ENCODE measurements at places on chromosomes 1 and 21.

GRCh38 chr1:185646202-185646683 lies 87.9 kb upstream of the HMCN1 start:
- peak; percentile 97 for DNase-seq

DNA sequence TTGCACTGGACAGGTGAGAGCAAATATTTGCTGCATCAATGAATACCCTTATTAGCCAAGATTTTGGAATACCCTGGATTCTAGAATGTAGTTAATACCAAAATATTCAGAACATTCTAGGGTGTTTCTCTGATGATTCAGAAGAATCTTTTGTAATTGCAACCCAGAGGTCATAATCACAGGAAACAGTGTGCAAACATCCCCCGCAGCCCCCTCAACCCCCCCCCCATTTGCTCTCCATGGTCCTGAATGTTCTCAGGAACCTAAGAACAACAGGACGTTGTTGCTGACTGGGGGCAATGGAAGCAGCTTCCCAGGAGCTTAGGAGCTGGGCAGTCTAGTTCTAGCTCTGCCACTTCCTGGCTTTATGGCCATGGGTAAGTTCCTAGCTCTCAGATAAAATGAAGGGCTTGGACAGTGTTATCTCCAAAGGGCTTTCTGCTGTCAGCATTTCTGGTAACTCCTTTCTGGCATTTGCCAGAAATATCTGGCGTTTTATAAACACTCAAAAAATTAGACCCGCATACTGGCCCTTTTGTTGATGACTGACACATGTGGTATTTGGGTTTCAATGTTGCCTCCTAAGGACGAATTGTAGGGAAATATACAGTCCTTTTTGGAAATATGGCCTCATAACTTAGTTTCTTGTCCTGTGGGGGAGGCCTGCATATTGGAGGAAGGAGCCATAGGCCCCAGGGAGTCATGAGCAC lies 178.6 kb downstream of the RRAGC start:
- DNase-seq: no peak

DNA sequence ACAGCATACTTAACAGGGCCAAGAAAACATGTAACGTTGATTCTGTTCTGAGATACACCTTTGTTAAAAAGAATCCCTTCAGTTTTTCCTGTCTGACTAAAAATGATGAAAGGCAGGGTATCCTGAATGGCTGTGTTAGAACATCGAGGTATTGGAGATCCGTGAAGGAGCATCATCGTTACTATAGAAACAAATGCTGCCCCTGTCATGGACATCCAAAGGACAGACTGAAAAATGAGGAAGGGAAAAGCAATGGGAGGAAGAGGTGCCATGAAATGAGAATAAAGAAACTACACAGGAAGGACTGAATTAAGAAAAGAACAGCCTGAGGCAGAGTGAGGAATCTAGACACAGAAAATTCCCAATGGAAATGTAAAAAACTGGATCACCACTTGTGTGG lies 257.9 kb downstream of the PDE4B start:
- no peak for DNase-seq

GRCh38 chr1:107123741-107124140 lies 17.1 kb upstream of the NTNG1 start:
- no peak for DNase-seq

- DNase-seq: no peak
Measured at GRCh38 chr1:39949891-39950290, 5.1 kb upstream of the MFSD2A start.

DNA sequence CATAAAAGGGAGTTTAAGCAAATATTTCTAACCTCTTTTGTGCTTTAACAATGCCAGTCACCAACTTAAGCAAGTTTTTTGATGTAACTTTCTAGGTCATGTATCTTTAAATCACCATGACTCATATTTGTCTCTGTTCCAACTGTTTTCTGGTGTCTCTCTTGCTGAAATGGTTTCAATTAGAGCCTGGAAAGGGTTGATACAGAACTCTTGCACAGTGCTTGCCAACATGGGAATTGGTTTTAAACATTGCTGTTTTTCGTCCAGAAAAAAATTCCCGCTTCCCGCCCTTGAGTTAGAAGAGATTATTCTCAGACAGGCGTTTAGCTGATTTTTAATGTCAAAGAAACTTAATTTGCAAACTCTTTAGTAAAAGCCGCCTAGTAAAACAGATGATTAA lies 46.4 kb upstream of the SLC22A15 start:
- DNase-seq: no peak

DNA sequence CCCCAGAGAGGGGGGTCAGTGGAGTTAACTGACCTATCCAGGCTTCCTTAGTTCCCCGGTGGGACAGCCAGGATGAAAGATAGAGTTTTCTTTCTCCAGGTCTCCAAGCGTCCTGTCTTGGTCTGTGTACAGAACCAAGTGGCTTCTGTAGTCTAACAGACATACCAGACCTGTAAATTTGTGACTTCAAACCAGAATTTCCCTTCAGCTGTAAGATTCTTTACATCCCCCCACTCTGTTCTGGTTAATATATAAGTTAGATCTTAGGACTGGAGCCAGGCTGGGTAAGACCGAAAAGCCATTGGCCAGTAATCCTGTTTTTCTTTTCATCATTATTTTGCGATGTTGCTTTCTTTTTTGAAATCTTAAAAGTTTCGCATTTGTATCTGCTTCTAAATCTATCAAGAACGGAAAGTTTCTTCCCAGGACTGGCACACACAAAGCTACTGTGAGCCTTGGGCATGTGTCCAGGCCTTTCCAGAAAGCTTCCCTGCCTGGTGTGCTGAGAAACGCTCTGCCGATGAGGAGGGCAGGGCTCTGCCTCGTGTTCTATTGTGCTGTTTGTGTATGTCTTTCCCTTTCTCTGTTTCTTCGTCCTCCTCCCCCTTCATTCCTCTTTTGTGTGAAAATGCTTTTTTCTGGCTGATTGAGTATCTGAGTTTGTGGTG lies 72.3 kb downstream of the RGL1 start:
- DNase-seq: no peak

- no peak for DNase-seq
Measured at GRCh38 chr1:74502432-74502831, 10.0 kb downstream of the LRRC53 start.

DNA sequence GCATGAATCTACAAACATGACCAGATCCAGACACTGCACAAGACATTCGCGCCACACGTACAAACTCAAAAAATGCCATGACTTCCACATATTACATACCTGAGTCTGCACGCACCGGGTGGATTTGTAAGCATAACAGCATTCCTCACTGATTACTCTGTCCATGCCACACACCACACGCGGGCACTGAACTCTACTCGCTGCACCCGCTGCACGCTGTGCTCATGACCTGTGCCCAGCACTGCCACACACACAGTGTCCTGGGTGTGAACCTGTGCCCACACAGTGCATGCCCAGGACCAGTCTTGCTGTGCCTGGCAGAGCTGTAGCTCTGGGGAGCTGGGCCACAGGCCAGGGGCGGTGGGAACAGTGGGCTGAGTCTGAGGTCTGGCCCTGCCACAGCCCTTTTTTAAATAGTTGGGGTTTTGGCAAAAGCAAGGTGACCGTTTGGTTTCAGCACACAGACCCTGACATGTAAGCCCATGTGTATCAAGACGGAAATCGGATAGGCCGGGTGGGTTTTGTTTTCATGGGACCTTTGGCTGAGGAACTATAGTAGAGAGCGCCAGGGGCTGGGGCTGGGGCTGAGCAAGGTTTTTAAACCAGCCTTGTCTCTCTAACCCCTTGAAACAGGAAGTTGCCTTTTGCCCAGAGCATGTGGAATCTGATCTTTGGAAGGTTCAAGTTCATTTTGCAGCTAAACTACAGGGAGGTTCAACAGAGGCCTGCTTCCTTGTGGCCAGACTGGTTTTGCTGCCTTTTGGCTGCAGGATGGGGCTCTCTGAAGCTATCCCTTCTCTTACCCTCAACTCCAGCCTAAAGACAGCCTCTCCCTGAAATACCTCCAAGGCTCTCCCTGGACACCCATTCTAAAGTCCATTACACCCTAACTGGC lies 12.3 kb upstream of the GOLT1A start:
- peak; percentile 79 for DNase-seq

GRCh38 chr21:25788677-25789076 lies 53.9 kb downstream of the GABPA start:
- DNase-seq: no peak

DNA sequence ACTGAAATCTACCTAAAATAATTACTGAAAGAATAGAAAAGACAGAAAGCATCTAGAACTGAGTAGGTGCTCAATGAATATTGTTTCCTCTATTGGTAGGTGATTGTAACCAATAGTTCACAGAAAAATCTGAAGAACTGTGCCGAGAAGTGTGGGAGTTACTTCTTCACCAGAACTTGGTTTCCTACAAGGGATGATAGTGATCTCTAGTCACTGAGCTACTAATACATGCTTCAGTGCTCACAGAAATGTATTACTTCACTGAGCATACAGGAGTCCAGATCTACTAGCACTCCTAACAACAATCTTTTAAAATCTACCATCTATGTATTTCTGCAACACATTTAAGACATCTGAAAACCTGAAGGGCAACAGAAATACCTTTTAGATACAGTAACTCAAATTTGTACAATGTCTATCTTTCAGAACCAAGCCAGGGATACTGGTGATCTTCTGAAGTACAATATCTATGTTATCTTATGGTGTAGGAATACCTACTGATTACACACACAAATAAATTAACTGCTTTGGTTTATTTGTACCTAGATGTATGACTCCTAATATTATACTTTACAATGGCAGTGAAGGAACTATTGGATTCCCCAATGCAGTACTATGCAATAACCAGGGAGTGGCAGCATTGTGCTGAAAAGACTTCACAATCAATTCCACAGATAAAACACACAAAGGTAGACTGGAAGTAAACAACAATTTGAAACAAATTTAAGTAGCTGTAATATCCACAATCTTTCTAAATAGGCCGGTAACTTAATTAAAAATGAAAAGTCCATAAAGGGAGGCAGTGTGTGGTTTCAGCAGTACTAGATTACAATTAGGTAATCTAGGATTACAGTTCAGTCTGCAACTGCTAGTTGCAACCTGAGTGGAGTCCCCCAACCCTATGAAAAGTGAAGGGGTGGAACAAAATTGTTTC lies 243.0 kb downstream of the SLC45A1 start:
- DNase-seq: peak; percentile 67

DNA sequence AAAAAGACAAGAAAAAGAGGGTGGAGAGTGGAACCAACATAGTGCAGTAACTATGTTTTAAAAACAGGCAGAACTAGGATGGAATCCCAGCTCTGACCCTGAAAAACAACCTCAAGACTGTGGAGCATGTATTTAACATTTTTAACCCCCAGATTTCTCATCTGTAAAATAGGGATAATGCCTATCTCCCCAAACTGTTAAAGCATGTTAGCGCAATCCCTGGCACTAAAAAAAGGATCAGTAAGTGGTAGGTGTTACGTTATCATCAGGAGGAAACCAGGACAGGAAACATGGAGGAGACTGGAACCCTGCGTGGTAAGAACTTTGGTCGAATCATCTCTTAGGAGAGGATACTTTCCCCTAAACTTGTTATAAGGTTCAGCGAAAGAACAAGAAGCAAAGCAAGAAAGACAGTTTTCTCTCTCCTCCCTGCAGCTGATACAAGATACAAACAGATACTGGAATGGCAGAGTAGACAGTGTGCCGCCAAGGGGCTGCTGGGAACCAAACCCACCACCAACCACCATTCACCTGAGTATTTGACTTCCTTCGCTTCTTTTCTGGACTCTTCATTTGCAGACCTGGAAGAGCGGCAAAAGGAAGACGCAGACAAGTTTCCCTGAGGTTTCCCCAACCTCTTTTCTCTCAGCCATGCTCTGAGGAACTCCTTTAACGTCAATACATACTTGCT lies 991 bp downstream of the PYGO2 start:
- no peak for DNase-seq

- no peak for DNase-seq
Measured at GRCh38 chr1:165616987-165617546, 14.0 kb upstream of the MGST3 start.

- DNase-seq: no peak
Measured at GRCh38 chr1:109131800-109132199, 17.9 kb downstream of the ELAPOR1 start.

DNA sequence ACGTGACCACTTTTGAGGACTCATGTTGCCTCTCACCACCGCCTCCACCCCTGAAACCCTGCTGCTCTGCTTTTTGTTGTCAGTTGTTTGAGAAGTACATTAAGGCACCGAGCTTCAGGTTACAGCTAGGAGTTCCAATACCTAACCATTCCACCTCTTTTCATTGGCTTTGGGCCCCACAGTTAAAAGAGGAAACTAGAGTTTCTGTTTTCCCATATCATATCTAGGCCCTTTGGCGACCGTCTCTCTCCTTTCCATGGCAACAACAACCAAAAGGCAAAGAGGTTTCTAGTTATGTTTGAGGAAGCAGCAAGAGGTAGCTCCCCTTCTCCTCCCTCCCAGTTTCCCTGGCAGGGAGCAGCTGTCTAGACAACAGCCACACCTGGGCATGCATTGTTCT lies 5.9 kb downstream of the ANKRD35 start:
- no peak for DNase-seq

- peak; percentile 25 for DNase-seq
Measured at GRCh38 chr1:66563094-66563800, 29.3 kb downstream of the SGIP1 start.

- DNase-seq: no peak
Measured at GRCh38 chr1:17509363-17509762, 30.1 kb upstream of the ARHGEF10L start.

GRCh38 chr1:244087611-244088010 lies 36.5 kb downstream of the ZBTB18 start:
- DNase-seq: no peak

GRCh38 chr21:45719177-45719802 lies 75.8 kb downstream of the PCBP3 start:
- no peak for DNase-seq

GRCh38 chr1:57276918-57277317 lies 146.9 kb downstream of the DAB1 start:
- peak; percentile 68 for DNase-seq

DNA sequence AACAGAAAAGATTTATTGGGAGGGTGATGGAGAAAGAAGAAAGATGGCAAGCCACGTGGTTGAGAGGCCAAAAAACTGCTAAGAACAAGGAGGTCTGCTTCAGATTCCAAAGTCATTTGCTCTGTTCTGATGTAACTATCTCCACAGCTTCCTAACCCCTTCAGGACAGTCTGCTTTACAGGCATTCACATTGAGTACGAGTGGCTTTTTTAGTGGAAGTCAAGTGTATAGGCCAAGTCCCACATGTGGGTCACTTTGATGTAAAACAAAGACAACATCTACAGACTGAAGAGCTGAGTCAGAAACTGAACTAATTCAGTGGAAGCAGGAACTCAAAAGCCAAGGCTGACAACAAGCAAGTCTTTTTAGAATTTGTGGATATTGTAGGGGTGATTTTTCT lies 128.7 kb upstream of the F3 start:
- no peak for DNase-seq
